Fibroblast of lung (primary cell): ENCODE measurements at places on chromosomes 2 and 18.
A peak's percentile ranks its signal among the peaks of the same experiment; 100 is the strongest.

DNA sequence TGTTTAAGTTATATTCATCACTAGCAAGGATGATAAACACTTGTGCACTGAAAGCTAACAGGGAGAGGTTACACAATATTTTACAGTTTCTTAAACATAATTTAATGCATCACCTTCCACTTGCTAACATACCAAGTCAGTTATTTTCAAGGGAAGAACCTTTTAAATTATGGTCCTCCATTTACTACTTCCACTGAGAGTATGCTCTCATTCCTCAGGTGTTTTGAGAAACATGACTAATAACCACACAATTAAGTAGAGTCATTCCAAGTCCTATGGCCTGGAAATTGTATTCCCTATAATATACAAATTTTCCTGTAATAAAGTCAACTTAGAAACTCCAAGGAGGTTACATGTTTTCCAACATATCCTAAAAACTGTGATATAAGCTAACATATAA is 152.3 kb upstream of the STON1 start:
- DNase-seq = peak; percentile 14
- H3K4me1 ChIP-seq = no peaks in the 10 kb centered on the region
- H3K27me3 ChIP-seq = no peaks in the 10 kb centered on the region

DNA sequence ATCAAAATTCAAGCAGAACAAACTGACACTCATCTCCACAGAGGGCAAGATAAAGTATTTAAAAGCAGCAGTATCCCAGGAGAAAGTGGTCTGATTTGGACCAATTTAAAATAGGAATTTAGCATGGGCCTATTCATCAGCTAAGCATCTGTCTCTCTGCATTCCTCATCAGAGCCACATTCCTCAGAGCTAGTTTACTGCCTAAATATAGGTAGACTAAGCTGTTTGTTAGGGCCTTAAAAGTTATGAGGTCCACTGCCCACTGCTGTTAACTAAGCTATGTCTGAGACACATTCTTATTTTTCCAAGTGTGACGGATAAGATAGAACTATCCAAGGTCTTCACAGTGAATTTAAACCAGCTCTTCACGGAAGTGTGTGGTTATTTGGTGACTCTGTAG is 17.6 kb downstream of the NEB start:
- H3K27me3 ChIP-seq = no peaks in the 10 kb centered on the region
- H3K27ac ChIP-seq = no peak overlapping the region
- no peaks in the 10 kb centered on the region for H3K36me3 ChIP-seq
- H3K4me3 ChIP-seq = no peak overlapping the region

- no peak overlapping the region for H3K27ac ChIP-seq
- H3K36me3 ChIP-seq = no peaks in the 10 kb centered on the region
- H3K27me3 ChIP-seq = no peaks in the 10 kb centered on the region
- no peaks in the 10 kb centered on the region for H3K4me1 ChIP-seq
- no peak overlapping the region for H3K4me3 ChIP-seq
Observed at GRCh38 chr18:48300463-48300961, 108.7 kb downstream of the ZBTB7C start.

DNA sequence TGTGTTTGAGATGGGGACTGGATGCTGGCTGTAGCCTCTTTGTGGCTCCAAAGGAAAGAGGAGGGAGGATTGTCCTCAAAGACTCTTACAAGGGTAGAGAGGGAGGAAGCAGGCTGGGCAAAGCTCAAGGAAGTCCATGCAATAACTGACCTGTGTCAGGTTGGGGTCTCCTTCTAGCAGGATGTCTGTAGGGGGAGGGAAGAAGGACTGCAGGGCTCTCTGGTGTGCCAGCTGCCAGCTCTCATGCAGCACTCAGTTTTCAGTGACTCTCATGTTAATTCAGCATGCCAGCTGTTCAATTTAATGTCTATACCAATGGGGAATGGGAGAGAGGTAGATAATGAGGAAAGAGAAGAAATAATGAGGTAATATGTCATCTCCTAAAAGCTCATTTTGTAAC is 85.3 kb upstream of the RANBP2 start:
- peaks cover 30% of the 10 kb centered on the region for H3K4me1 ChIP-seq
- H3K27ac ChIP-seq = no peak overlapping the region
- no peaks in the 10 kb centered on the region for H3K36me3 ChIP-seq
- no peak for DNase-seq
- H3K27me3 ChIP-seq = no peaks in the 10 kb centered on the region
- no peak overlapping the region for H3K4me3 ChIP-seq

GRCh38 chr2:127877626-127878025 is 8.1 kb downstream of the AMMECR1L start:
- H3K27ac ChIP-seq = no peak overlapping the region
- H3K4me1 ChIP-seq = peaks cover 2% of the 10 kb centered on the region
- H3K4me3 ChIP-seq = no peak overlapping the region
- no peaks in the 10 kb centered on the region for H3K27me3 ChIP-seq
- H3K36me3 ChIP-seq = peaks cover 14% of the 10 kb centered on the region
- no peak for DNase-seq

DNA sequence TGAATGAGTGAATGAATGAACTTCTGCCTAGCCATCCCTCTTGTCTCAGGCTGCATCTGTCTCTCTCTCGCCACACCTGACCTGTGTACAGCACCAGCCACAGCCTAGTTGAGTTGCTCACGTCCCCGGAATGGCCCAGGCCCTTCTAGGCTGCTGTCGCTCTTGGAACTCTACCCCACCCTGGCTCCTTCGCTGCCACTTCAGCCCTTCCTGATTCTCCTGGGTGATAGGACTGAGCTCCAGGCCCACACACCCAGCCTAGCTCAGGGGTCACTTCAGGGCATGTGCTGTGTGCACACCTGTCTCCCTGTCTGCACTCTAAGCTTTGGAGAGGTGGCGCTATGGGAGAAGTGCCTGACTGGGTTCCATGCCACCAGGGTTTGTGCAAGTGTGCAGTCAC is 236.6 kb downstream of the GLI2 start:
- no peaks in the 10 kb centered on the region for H3K4me1 ChIP-seq
- H3K27me3 ChIP-seq = no peaks in the 10 kb centered on the region
- no peak for DNase-seq
- no peak overlapping the region for H3K27ac ChIP-seq
- no peak overlapping the region for H3K4me3 ChIP-seq
- peaks cover 14% of the 10 kb centered on the region for H3K36me3 ChIP-seq

DNA sequence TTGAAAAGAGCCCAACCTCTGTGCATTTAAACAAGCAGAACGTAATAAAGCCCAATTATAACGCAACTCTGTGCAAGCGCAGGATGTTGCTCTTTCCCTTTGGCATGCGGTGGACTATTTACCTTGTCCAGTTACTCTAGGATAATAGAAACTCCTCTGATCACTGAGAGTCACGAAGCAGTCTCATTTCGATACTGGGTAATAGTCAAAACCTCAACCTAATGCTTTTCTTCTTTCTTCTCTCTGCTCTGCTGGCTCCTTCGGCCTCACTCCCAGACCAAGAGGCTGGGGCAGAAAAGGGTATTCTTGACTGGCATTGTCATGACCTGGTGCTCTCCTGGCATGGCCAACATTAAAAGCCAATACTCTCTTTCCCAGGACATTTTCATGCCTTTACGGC is 89.7 kb upstream of the GCFC2 start:
- no peak for DNase-seq
- no peak overlapping the region for H3K4me3 ChIP-seq
- no peak overlapping the region for H3K27ac ChIP-seq
- H3K27me3 ChIP-seq = no peaks in the 10 kb centered on the region

- no peaks in the 10 kb centered on the region for H3K27me3 ChIP-seq
- H3K4me1 ChIP-seq = peaks cover 14% of the 10 kb centered on the region
- peak overlapping the region; percentile 84 for H3K27ac ChIP-seq
- H3K36me3 ChIP-seq = no peaks in the 10 kb centered on the region
- DNase-seq = peak; percentile 59
Observed at GRCh38 chr2:97871096-97871780, 124.5 kb downstream of the TMEM131 start.

- no peaks in the 10 kb centered on the region for H3K27me3 ChIP-seq
- no peaks in the 10 kb centered on the region for H3K36me3 ChIP-seq
- H3K27ac ChIP-seq = no peak overlapping the region
- H3K4me3 ChIP-seq = no peak overlapping the region
- DNase-seq = peak; percentile 7
Observed at GRCh38 chr2:210616074-210616473, 59.7 kb downstream of the CPS1 start.

- H3K4me3 ChIP-seq = no peak overlapping the region
- H3K4me1 ChIP-seq = no peaks in the 10 kb centered on the region
- no peak for DNase-seq
Observed at GRCh38 chr2:163553601-163554000, 182.2 kb downstream of the FIGN start.

- H3K4me3 ChIP-seq = no peak overlapping the region
- H3K27ac ChIP-seq = peak overlapping the region; percentile 78
- no peaks in the 10 kb centered on the region for H3K36me3 ChIP-seq
- H3K27me3 ChIP-seq = no peaks in the 10 kb centered on the region
- peaks cover 12% of the 10 kb centered on the region for H3K4me1 ChIP-seq
Observed at GRCh38 chr2:161124201-161124600, 36.0 kb upstream of the TANK start.

DNA sequence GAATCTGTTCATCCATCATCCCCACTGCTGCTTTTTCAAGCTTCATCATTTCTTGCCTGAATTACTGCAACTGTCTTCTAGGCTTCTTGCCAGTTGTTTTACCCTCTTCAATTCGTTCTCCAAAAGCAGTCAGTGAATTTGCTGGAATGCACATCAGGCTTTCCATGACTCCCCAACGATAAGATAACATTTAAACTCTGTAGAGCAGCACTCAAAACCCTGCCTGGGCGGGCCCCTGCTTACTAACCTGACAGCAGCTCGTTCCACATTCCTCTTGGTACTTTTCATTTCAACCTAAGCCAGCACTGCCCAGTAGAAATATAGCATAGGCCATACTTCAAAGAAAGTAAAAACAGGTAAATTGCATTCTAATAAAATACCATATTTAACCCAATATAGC is 342.9 kb downstream of the SUCLG1 start:
- no peak overlapping the region for H3K4me3 ChIP-seq
- no peak overlapping the region for H3K27ac ChIP-seq
- H3K4me1 ChIP-seq = no peaks in the 10 kb centered on the region
- no peaks in the 10 kb centered on the region for H3K36me3 ChIP-seq
- no peaks in the 10 kb centered on the region for H3K27me3 ChIP-seq

DNA sequence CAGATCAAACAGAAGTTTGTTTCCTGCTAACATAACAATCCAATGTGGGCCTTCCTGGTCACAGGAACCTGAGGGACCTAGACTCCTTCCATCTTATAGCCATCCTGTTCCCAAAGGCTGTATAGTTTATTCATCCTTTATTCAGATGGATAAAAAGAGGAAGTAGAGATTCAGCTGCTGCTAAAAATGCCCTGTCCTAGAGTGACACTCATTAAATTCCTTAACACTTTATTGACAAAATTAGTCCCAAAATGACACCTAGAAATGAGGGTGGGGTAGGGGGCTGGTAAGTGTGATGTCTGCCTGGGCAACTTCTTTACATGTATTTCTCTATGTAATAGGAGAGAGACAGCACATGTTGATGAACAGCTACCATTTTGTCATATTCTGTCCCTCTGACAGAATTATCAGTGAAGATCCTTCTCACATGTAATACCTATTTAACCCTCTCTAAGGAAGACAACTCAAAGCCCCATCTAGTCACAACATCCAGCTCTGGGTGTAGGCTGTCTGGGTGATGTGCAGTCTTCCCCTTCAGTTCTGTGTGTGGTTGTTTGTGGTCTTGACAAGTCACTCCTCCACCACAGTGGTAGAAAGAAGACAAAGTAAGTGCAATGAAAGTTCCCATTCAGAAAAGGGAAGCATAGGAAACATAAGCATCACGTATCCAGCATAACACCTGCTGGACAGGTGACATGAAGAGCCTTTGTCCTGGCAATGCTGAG is 253.9 kb upstream of the CNTNAP5 start:
- no peak overlapping the region for H3K27ac ChIP-seq
- H3K36me3 ChIP-seq = no peaks in the 10 kb centered on the region
- no peaks in the 10 kb centered on the region for H3K4me1 ChIP-seq
- no peaks in the 10 kb centered on the region for H3K27me3 ChIP-seq

DNA sequence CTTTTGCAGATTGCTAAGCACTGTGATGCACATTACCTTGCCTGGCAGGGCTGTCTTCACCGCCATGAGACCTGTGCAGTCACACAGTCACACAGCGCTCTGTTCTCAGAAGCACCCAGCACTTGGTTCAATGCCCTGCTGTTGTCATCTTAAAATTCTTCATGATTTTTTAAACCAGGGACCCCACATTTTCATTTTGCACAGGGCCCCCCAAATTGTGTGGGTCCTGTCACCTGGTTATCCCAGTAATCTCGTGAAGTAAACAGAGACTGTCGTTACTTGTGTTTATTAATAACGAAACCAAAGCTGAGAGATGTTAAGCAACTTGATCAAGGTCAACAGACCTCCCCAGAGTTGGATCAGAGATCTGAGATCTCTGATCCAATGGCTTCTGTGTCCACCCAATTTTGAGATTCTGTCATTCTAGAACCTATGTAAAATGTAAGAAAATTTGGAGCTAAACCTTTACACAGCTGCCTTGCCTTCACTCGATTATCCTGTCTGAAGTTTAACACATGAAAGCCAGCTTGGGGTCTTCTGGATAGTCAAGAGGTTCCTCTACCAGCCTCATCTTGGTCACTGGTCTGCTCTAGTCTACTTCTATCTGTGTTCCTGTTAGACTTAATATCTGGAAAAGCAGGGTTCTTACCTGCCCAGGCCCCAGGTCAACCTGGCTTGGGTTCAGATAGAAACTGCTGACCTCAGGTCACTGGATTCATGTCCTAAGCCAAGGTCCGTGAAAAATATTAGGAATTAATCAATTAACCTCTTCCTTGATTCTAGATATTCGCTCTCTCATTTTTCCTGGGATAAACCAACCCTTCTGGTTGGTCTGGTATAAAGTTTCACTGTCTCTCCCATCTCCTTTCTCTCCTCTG is 13.7 kb upstream of the TTC39C start:
- H3K36me3 ChIP-seq = no peaks in the 10 kb centered on the region
- no peaks in the 10 kb centered on the region for H3K27me3 ChIP-seq
- no peak overlapping the region for H3K27ac ChIP-seq
- DNase-seq = no peak
- no peak overlapping the region for H3K4me3 ChIP-seq
- no peaks in the 10 kb centered on the region for H3K4me1 ChIP-seq

GRCh38 chr2:138503652-138504051 is 2.1 kb downstream of the SPOPL start:
- H3K27me3 ChIP-seq = no peaks in the 10 kb centered on the region
- H3K27ac ChIP-seq = no peak overlapping the region
- no peaks in the 10 kb centered on the region for H3K36me3 ChIP-seq
- no peaks in the 10 kb centered on the region for H3K4me1 ChIP-seq
- no peak overlapping the region for H3K4me3 ChIP-seq

DNA sequence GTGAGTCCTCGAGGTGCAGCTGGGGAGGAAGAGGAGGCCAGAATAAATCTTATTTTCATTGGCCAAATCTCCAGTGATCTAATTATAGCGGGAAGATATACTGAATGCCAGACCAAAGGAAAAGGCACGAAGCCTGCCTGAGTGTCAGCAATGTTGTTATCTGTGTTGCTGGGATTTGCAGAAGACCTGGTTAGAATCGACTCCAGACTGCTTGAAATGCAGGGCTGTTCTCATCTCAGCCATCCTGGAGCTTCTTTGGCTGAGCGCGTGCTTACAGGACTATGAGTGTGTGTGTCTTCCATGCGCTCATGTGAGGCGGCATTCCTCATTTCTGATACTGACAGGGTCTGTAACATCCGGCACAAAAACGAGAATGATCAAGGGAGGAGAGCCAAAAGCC is 81.2 kb downstream of the TSN start:
- no peaks in the 10 kb centered on the region for H3K36me3 ChIP-seq
- H3K27ac ChIP-seq = no peak overlapping the region
- H3K4me3 ChIP-seq = no peak overlapping the region

- peak overlapping the region; percentile 15 for H3K27ac ChIP-seq
- no peaks in the 10 kb centered on the region for H3K27me3 ChIP-seq
- no peak for DNase-seq
- H3K36me3 ChIP-seq = no peaks in the 10 kb centered on the region
- no peak overlapping the region for H3K4me3 ChIP-seq
- H3K4me1 ChIP-seq = peaks cover 14% of the 10 kb centered on the region
Observed at GRCh38 chr2:143473820-143474219, 344.6 kb downstream of the ARHGAP15 start.
